ENCODE measurements at places on chromosomes 2 and 18.
A peak's percentile ranks its signal among the peaks of the same experiment; 100 is the strongest.

- DNase-seq: no peak
Observed at GRCh38 chr18:73461038-73461779, 593.4 kb upstream of the NETO1 start.

GRCh38 chr18:58542426-58543159 lies 86.3 kb downstream of the ALPK2 start:
- no peak for DNase-seq

- DNase-seq: no peak
Observed at GRCh38 chr18:48183613-48184012, 225.6 kb downstream of the ZBTB7C start.

DNA sequence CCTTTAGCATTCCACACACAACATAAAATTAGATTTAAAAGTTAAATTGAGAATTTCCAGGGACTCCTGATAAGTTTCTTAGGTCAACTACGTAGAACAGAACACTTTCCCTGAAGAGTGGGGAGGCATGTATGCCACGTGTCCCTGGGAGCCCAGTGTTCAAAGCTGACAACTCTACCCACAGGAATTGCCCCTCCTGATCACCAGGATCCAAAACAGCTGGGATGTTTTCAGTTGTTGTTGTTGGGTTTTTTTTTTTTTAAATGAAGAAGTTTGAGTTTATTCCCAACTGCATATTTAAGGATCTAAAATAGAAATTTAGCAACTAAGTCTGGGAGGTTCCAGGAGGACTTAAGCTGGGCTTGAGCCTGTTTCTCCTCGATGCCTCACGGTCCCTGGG lies 100.5 kb downstream of the TPGS2 start:
- no peak for DNase-seq

- no peak for DNase-seq
Observed at GRCh38 chr18:24987303-24988252, 364.4 kb downstream of the ZNF521 start.

DNA sequence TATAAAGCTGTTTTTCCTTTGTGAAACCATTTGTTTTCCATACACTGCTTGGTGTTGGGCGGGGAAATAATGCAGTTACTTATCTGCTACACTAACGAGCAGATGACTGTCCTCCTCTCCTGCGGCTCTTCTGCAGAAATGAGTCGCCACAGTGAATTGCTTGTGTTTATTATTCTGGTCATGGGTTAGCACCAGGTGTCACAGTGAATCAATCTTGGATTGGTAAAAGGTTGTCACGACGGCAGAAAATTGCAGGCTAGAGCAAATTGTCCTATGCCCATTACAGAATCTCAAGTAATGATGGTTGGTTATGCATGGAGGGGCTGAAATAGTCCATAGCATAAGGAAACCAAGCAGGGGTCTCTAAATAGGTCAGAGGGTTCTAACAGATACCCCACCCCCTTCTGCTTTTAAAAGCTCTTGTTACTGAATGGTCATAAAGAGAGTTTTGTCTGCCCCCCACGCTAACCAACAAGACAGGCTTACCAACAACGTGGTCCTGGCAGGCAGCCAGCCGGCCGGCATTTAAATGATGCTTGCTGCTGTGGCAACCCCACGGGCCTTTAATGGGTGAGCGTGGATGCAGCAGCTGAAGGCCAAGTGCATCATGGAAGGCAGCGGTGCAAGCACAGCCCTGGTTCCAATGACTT lies 29.5 kb downstream of the RAB31 start:
- DNase-seq: no peak

DNA sequence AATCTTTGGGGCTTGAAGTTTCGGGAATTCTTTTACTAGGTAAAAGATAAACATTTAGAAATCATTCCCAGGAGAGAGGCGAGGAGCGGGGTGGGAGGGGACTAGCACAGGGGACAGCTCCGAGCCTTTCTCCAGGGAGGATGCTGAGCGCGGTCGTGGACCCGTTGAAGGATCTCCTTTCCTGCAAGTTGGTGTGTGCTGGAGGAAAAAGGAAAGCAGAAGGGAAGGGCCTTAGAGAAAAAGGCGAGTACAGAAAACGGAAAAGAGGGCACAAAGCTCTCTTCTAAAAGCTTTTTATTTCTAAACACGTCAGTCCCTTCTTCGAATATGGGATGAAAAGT lies 640 bp downstream of the SLC39A6 start:
- DNase-seq: no peak

DNA sequence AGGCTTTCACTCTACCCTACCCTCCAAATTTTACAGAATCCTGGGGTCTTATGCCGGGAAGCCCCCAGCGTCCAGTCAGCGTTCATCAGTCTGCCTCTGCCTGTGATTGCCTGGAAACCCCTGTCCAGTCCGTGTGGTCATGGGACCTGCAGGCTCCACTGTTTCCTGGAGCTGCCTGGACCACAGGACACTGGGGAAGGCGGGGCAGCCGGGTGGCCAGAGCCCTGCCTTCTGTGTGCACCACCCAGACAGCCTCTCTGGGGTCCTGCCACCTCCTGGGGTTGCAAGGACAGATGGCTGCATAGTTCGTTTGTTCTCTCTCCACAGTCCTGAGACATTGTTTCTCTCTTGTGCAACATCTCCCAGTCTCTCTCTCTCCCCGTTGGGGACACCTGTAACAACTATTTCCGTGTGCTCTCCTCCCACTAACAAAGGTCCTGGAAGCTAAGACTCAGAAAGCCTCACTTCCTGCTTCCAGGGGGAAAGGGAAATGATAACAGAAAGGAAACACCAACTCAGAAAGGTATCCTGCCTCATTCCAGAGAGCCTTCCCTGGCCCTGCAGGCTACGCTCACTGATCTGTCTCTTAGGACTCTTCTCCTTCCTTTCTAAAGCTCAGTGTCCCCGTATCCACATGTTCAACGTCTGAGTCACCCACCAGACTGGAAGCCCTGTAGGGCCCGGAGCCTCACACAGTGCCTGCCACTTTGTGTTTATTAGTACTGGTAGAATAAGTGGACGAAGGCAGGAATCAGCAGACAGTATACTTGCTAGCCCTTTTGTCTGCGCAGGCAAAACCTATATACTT lies 192.8 kb upstream of the RAB12 start:
- DNase-seq: no peak

- DNase-seq: no peak
Observed at GRCh38 chr2:152198499-152198898, 22.9 kb upstream of the STAM2 start.

- no peak for DNase-seq
Observed at GRCh38 chr2:172647439-172647838, 88.2 kb upstream of the RAPGEF4 start.

DNA sequence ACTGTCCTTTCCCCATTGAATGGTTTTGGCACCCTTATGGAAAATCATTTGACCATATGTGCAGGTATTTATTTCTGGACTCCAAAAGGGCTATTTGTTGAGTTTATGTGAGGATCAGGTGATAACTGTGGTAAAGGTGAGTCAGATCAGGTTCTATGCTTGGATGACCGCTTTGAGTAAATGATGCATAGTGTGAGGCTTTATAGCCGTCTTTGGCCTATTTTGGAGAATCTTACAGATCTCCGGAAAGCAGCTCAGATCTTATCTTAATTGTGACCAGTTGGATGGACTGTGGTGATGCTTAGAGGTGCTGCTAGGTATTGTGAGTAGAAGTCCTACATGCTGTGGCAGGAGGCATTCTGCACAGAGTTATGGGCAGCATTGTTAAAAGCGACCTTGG lies 126.2 kb downstream of the METTL8 start:
- DNase-seq: no peak

DNA sequence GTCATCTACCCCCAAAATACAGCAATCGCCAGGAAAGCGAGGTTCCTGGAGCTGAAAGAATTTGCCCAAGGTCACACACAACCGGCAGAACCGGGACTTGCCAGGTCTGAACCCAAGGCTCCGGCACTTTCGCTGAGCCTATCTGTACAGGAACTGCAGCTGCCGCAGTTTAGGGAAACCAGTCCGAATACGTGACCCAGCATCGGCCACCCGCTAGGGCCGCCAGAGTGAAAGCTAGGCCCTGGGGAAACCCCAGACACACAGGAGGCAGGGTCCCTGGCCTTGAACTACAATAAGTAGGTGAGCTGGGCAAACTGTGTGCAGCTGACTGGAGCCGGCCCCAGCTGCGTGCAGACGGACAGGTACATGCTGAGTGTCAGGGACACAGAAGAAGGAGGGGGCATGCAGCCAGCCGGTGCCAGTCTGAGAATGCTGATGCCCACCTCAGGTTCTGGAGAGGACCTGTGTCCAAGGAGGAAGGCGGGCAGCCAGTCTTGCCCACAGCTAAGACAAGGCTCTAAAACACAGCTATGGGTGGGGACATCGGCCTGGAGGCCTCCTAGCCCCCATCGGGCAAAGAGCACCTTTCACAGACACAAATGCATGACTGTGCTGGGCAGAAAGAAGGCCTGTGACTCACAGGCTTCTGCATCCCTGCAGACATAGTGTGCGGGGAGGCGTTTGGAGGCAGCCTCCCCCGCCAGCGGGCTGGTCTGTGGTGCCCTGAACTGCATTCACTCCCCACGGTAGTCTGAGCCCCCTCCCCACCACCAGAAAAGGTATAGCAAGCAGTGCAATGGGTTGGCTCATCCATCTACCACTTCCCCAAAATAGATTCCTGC lies 107.4 kb upstream of the ID2 start:
- DNase-seq: peak; percentile 39

- DNase-seq: no peak
Observed at GRCh38 chr18:39958876-39959275, 1996.2 kb upstream of the PIK3C3 start.

- no peak for DNase-seq
Observed at GRCh38 chr2:219633276-219634065, 6.0 kb downstream of the SLC4A3 start.

- no peak for DNase-seq
Observed at GRCh38 chr2:12558519-12558918, 158.2 kb upstream of the TRIB2 start.

DNA sequence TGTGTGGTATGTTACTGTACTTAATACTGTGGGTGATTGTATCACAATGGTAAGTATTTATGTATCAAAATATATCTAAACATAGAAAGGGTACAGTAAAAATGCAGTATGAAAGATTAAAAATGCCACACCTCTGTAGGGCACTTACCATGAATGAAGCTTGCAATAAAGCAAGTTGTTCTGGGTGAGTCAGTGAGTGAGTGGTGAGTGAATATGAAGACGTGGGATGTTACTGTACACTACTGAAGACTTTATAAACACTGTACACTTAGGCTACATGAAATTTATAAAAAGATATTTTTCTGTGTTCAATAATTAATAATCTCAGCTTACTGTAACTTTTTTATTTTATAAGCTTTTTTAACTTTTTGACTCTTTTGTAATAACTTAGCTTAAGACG lies 1162.4 kb upstream of the NRXN1 start:
- DNase-seq: no peak

DNA sequence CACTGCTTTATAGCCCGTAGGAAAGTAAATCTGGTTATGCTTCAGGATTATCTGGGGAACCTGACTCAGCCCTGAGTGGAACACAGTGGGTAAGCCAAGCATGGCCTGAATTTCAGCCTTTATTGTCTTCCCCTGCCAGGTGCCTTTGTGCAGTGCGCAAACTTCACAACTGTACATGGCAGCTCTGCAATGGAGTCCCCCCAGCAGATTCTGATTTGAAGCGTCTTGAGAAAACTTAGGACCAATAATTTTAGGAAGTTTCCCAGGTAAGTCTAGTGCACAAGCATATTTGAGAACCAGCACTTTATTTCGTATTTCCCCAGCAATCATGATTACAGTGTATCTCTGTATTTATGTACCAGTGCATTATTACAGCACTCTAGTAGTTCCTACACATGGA lies 112.1 kb upstream of the ARL4C start:
- peak; percentile 15 for DNase-seq

GRCh38 chr2:16614314-16614860 lies 51.2 kb downstream of the CYRIA start:
- DNase-seq: no peak

DNA sequence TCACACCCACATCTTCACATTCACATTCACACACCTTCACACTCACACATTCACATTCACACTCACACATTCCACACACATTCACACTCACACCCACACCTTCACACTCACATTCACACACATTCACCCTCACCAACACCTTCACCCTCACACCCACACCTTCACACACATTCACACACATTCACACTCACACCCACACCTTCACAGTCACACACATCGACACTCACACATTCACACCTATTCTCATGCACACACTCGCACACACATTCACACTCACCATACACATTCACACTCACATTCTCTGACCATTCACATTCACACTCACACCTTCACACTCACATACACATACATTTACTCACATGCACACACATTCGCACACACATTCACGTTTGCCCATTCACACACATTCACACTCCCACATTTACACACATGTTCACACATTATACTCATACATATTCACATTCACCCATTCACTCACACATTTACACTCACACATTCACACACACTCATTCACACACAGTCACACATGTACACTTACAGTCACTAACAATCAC lies 62.7 kb downstream of the BIN1 start:
- no peak for DNase-seq

DNA sequence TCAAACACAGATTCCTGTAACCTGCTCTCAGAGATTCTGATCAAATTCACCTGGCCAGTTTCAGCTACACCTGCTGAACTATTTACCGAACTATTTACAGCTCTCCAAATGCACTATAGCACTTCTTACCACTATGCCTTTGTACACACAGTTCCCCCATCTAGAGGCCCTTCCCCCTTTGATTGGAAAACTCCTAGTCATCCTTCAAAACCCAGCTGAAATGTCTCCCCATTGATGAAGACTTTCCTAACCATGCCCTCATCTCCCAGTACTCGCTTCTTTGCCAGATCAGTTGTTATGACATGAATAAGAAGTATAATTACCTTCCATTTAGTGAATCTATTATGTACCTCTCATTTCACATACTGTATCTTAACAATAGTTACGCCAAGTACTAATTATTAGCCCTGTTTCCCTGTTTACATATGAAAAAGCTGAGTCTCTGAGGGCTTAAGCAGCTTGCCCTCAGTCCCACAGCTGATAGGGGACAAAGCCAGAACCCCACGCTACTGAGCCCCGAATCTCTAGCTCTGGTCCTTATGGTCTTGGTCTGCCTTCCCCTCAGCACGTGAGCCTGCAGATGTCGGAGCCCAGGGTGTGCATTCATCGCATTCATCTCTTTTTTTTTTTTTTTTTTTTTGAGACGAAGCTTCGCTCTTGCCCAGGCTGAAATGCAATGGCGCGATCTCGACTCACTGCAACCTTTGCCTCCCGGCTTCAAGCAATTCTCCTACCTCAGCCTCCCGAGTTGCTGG lies 64.7 kb upstream of the ASAP2 start:
- DNase-seq: no peak

- DNase-seq: no peak
Observed at GRCh38 chr18:59624369-59624765, 72.9 kb downstream of the CCBE1 start.

GRCh38 chr2:232563580-232563979 lies 13.1 kb downstream of the EIF4E2 start:
- DNase-seq: no peak

GRCh38 chr2:43605079-43605655 lies 9.3 kb upstream of the THADA start:
- DNase-seq: peak; percentile 63
